ENCODE measurements at places on chromosomes 6 and 20.

DNA sequence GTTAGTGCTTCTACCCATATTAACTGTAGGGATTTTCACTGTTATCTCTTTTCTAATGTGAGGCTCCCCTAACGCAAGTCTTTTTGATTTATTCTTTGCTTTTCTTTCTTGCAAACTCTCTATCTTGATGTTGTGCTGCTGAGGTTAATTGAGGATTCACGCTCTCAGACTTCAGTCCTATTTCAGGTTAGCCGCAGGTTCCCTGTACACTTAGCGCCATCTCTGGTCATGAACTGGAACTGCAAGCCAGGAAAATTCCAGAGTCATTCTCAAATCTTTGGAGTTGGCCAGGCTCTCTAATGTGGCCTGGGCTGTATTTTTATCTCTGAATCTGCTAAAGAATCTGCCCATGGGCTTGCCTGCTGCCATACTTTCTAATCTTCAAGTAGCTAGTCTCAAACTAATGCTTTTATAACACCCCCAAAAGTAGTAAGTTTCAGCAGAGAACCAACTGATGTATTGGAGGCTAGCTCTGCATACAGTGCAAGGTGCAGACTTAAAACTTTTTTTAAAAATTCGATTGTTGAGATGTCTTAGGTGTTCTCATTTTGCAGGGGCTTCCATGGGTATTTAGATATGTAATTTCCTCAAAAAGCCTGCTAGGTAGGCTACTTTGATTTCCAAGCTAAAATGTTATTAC, 91.1 kb upstream of the OPRM1 start:
- DNase-seq: peak; percentile 38

DNA sequence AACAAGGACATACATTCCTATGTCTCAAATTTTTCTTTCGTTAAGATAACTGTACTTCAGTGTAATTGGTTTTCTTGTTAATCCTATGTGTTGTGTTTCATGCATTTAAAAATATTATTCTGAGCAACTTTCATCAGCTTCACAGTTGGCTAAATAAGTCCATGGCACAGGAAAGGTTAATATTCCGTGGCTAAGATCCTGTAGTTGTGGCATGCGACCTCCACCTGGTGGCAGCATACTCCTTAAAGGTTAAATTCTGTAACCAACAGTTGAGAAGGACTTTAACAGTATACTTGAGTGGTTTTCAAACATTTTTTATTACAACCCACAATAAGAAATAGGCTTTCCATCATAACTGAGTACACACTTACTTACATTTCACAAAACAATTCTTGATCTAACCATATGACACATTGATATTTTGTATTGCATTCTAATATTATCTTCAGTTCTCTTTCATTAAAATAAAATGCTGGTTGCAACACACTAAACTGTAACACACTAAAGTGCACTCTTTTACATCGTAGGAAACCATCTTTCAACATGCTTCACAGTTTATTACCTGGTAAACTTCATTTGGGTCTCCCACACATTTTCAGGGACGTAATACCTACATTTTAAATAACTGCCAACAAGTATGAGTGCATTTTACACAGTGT, 118.3 kb downstream of the SLX4IP start:
- DNase-seq: peak; percentile 85

- DNase-seq: no peak
Measured at GRCh38 chr6:86526238-86526637, 411.1 kb upstream of the HTR1E start.

GRCh38 chr6:21997119-21998037, 299.5 kb downstream of the PRL start:
- DNase-seq: no peak

DNA sequence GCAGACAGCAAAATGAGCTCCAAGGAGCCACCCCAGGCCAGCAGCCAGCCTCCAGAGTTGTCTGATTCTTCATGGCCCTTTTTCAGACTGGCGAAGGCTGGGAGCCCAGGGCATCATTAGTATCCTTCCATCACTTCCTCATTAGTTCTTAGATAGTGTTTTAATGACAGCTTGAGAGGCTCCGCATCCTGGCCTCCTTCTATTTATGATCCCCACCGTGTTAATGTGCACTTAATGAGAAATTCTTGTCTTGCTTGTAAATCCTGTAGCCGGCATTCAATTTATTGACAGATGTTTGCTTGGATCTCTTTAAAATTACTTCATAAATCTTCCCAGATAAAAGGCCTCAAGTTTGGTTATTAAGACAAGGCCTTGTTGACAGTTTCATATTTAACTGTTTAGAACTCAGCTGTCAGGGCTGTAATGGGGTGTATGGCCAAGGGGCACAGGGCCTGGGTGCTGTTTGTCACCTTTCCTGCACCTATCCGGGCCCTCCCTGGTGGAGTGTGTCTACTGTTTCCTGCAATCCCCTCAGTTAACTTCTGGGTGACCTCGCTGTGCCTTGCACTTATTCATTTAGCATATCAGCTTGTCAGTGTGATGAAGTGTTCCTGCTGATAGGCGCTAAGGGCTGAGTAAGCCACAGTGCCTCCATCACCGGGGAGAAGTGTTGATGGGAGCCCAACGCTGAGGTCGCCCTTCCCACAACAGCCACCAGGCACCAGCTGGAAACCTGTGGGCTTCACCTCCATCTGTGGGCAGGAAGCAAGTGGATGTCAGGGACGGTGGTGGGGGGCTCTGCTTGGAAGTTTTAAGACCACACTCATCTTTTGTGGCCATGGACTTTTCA, 169.3 kb downstream of the TSHZ2 start:
- DNase-seq: no peak

GRCh38 chr20:22814471-22815205, 220.5 kb upstream of the SSTR4 start:
- DNase-seq: no peak

DNA sequence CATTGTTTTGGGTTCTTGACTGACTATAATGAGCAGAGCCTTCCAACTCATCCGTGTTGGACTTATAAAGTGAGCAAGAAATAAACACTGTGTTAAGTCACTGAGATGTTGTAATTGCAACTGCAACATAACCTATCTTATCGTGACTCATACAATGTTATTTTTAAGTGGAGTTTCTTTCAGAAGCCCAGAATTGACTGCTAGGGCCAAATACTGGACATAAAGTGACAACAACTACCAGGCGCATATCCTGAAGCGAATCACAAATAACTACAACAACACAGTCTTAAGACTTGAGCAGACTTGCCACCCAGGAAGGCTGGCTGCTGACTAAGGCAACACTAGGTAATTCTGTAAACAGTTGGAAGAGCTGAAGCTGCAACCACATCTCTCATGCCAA, 326.6 kb downstream of the COL12A1 start:
- no peak for DNase-seq

GRCh38 chr6:2266841-2267240, 21.4 kb upstream of the GMDS start:
- no peak for DNase-seq

- no peak for DNase-seq
Measured at GRCh38 chr20:12171923-12172524, 254.3 kb downstream of the BTBD3 start.

DNA sequence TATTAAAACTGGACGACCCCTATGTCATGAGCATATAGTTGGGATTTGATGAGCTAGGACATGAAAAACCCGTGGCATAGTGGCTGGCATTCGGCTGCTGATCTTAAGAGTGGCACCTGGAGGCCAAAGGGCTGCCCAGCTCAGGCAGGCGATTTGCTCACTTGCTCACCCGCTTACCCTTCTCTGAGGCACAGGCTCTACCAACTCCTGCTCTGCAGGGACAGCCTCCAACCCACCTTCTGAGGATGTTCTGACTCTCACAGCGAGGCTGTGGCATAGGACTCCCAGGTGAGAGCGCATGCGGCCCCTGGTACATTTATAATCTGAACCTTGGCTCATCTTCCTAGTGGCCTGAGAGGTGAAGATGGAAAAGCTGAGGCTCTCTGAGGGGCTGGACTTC, 995 bp downstream of the RSPO4 start:
- no peak for DNase-seq

DNA sequence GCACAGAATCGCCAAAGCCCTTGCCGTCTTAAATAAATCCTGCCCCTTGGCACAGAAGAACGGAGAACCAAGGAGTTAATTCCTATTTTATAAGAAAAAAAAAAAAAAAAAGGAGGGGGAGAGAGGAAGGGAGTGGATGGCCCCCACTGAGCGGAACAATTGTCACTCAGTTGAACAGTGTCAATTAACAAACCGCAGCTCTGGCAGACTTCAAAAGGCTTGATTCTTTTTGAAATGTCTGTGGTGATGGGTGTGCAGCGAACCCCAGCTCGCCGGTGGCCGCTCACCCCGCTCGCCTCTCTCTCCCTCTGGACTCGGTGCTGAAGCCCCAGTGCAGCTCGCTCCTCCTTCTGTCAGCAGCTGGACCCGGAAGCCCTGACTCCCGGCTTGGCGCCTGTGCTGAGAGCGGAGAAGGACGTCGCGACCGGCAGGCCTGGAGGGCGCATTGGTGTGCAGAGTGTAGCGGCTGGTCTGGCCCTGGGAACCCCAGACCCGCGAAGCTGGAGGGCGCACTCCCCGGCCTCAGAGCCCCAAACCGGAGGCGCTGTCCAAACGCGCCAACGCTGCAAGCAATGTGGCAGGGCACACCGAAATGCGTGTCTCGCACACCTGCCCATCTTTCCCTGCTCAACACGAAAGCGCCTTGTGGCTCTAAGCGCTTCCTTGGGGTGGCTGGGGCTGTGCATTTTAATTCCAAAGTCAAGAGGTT, 3.4 kb downstream of the LINC00237 start:
- DNase-seq: no peak

DNA sequence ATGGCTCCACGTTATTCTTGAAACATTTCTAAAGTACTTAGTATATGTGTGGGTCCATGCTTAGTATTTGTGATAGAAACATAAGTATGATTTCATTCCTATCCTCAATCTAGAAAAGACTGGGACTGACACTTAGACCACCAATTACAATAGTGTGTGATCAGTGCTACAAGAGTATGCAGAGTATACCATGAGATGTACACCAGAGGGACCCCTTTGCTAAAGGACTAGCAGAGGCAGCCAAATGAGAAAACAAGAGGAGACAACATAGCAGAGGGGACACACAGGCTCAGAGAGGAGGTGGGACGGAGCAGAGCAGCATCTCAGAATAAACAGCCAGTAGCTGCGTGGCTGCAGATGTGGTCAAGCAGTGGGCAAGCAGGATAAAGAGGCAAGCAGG, 21.0 kb downstream of the RMND1 start:
- DNase-seq: no peak

DNA sequence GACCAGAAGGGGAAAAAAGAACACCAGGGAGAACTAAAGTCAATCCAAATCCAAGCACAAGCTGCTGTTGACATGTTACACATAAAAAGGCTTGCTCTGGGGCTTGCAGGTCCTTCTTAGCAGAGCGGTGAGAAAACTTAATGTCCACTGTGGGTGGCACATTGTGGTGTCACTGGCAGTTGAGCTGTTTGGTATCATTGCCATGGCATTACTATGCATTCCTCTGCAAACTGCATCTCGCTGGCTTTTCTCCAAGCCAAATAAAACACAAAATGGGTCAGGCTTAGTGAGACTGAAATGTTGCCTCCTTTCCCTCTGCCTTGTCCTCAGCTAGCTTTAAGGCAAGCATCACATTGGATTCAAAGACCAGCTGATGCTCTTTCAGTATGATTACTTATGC, 40.9 kb downstream of the LY86 start:
- DNase-seq: no peak

DNA sequence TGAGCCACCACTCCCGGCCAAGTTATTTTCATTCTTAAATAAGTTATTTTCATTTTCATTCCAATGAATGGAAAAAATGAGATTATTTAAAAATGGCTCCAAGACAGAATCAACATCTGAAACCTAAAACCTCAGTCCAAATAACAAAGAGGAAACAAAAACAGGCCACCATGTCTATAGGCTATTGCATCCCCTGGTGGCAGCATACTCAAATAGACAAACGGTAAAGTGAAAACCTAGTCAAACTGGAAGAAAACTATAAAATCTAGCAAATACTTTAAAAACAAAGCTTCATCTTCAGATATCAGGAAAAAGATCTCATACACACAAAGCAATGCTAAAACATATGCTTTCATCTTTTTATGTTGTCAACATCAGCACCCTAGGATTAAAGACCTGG, 20.9 kb downstream of the IL17A start:
- DNase-seq: no peak

GRCh38 chr20:57200882-57201695, 65.4 kb downstream of the BMP7 start:
- no peak for DNase-seq

GRCh38 chr6:169521825-169522224, 180.0 kb downstream of the WDR27 start:
- DNase-seq: no peak

DNA sequence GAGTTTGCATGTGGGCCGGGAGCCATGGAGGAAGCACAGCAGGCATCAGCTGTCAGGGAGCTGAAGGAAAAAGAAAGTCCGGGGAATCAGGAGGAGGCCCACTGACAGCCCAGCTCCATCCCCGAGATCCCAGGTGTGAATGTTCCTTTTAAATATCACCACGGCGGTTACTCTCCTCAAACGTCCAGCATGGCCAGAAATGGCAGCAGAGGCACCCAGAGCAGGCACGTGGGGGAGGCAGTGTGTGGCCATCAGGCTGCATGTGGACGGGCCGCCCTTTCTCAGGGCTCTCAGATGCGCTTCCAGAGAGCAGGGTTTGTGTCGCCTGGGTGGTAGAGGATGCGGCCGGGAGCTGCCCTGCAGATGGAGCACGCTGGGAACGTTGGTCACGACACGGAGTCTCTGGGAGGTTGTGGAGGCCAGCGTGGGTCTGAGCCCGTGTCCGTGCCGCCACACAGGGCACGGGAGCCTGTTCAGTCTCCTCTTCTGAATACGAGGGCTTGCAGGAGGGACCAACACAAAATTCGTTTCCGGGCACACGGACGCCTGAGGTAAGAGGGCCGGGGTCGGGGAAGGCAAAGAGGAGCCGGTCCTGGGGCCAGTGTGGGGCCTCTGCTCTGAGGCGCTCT, 45.3 kb upstream of the DACT2 start:
- DNase-seq: no peak

DNA sequence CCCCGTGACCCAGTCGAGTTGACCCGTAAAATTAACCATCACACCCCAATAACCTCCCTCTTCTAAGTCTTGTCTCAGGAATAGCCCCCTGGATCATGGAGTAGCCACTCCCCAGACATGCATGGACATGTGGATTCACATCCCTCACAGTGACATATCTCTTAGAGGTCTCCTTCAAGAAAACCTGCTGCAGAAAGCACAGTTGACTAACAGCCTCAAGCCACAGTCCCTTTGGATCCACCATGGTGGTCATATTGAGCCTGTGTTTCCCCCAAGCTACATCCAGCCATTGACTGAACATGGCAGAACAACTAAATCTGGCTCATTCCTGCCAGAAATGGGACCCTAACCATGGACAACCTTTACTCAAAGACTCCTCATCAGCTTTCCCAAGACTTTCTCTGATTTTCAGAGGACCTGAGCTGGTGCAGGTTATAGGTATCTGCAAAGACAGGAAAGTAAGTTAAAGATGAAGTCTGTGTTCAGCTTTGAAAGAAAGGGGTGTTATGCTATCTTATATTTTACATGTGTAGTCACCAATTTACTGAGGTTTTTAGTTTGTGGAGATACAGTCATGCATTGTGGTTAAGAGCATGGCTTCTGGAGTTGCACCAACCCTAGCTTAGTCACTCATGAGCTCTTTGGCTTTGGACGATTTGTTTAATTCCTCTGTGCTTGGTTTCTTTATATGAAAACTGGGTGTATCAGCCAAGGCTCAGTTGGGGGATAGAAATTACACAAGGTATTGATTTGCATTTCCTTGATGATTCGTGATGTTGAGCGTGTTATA, 219.1 kb downstream of the MYLK4 start:
- peak; percentile 28 for DNase-seq
